HFF-Myc (cell line): ENCODE measurements at places on chromosomes 3 and 15.

DNA sequence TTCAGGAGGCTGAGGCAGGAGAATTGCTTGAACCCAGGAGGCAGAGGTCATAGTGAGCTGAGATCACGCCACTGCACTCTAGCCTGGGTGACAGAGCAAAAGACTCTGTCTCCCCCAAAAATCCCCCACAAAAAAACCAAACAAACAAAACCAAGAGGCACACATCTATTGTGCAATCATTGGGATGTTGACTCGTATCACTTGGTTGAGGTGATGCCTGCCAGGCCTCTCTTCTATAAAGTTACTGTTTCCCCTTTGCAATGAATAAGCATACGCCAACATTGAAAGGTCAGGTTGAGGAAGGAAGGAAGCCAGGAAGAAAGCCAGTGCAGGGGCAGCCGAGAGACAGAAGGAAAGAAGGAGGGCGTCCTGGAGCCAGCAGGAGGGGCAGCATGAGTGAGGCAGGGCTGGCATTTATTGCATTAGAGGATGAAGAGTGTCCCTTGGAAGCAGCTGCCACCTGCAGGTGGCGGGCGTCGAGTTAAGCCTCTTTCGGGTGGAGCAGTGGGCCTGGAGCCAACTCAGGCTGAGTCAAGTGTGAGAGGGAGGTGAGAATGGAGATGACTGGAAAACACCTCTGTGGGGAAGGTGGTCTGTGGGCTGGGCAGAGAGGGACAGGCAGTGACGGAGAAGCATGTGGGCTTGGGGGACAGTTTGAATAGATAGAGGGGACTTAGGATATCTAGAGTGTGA lies 8.3 kb upstream of the CSPG4 start:
- no peak for DNase-seq

GRCh38 chr3:54519493-54519892 lies 397.1 kb downstream of the CACNA2D3 start:
- DNase-seq = no peak

GRCh38 chr15:27050163-27050562 lies 79.2 kb downstream of the GABRG3 start:
- DNase-seq = no peak

DNA sequence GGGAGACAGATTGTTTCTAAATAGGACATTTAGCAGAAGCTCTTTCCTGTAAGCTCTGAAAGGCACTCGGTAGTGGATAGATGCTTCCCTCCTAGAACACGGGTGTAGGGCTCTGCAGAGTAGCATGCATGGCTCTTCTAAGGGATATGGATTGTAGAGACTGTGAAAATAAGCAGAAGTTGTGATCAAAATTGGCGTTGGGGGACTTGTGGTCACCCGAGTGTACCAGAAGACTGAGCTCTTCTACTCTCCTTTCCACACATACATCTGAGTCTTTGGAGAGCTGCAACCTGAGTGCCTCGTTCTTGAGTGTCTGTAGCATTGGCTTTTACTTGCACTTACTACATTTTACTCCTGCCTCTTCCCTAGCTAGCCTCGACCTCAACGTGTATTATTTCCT lies 197.7 kb downstream of the LPP start:
- DNase-seq = no peak

GRCh38 chr3:53155760-53156159 lies 5.2 kb upstream of the PRKCD start:
- DNase-seq = no peak
